NCI-H1105 treated with DMSO at 0.1 percent for 48 hours (cell line): ENCODE measurements at places on chromosomes 5 and 9.

- no peak for DNase-seq
These were observed 30.0 kb upstream of the LPCAT1 start for GRCh38 chr5:1553539-1554409.

DNA sequence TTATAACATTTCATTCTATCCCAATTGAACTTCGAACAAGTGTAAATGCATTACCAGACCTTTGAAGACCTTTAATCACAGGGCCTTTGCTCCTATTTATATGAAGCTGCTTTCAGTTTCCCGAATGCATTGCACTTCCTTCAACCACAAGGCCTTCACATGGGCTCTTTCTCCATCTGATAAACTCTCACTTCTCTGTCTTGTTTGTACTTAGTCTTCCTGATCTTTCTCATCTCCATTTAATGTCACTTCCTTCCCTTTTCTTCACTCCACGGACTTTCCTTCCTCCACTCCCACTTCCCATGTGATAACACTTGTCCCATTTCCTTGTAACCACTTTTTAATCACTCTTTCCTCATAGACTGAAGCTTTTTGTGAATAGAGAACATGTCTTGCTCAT lies 74.3 kb upstream of the TNC start:
- no peak for DNase-seq

- DNase-seq: no peak
These were observed 213.5 kb downstream of the GLIS3 start for GRCh38 chr9:4086119-4087090.

GRCh38 chr5:75331095-75332090 lies 5.6 kb upstream of the HMGCR start:
- DNase-seq: no peak

GRCh38 chr5:179192891-179193470 lies 132.8 kb downstream of the ZNF354C start:
- DNase-seq: no peak

DNA sequence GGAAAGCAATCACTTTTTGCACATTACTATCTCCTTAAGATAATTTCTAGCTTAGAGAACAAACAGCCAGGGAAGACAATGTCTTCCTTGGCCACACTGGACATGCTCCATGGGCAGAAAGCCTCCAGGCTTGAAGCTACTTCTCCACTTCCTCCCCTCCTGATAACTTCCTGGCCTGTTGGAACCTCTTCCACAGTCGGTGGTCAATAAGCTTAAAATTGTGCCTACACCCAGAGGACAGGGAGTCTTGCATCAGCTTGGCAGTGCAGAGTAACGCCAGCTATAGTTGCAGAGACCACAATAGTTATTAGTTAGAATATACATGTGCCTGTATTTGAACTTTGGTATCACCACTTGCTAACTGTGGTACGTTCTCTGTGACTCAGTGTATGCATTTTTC lies 58.1 kb upstream of the ABCA1 start:
- DNase-seq: no peak

- no peak for DNase-seq
These were observed 347.8 kb downstream of the EFNA5 start for GRCh38 chr5:107322936-107323335.

- DNase-seq: no peak
These were observed 148.3 kb upstream of the MOCS2 start for GRCh38 chr5:53257806-53258373.
